DMS 273 treated with DMSO at 0.1 percent for 48 hours (cell line): ENCODE measurements at places on chromosomes 4 and X.

GRCh38 chr4:8427761-8428287 is 12.7 kb downstream of the ACOX3 start:
- DNase-seq, result no peak

DNA sequence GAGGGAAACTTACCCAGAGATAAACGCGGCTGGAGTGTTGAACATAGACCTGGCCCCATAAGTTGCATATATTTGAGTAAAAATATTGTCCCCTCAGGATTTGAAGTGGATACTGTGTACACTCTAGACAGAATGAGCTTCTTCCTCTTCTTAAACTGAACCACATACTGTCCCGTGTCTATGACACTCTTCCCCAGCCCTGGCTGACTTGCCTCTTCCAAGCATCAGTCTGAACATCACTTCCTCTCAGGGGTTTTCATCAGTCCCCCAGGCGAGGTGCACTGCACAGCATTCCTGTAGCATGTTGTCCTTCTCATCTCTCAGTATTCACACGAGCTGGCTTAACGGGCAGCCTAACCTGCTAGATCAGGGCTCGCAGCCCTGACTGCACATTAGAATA is 80.5 kb upstream of the TMEM150C start:
- no peak for DNase-seq

DNA sequence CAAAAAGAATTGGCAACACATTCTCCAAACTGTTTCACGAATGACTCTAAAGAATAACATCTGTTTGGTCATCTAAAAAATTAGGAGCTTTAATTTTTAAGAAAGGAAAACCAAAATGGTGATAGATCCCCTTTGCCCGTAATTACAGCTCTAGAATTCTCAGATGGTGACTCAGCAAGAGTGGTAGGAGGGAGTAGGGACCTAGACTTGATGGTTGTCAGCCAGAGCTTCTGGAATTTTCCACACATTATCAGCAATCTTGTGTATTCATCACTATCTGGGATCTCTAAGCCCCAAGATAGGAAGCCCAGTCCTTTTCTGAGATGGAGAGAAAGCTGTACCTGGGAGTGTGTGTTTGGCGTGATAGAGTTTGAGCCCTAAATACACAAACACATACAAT is 103.9 kb upstream of the RAB40AL start:
- DNase-seq, result no peak

- DNase-seq, result no peak
Observed at GRCh38 chr4:31929676-31930345, 1209.6 kb downstream of the PCDH7 start.

GRCh38 chr4:37890801-37891259 is at the start of gene TBC1D1:
Gene TBC1D1, plus strand, starts transcription at chr4:37891084. Its CDS starts 11,012 bp downstream, at chr4:37902096.
- no peak for DNase-seq

GRCh38 chrX:65985922-65986588 is 53.8 kb downstream of the VSIG4 start:
- peak; percentile 11 for DNase-seq

GRCh38 chr4:182768838-182769237 is 148.3 kb downstream of the DCTD start:
- no peak for DNase-seq

DNA sequence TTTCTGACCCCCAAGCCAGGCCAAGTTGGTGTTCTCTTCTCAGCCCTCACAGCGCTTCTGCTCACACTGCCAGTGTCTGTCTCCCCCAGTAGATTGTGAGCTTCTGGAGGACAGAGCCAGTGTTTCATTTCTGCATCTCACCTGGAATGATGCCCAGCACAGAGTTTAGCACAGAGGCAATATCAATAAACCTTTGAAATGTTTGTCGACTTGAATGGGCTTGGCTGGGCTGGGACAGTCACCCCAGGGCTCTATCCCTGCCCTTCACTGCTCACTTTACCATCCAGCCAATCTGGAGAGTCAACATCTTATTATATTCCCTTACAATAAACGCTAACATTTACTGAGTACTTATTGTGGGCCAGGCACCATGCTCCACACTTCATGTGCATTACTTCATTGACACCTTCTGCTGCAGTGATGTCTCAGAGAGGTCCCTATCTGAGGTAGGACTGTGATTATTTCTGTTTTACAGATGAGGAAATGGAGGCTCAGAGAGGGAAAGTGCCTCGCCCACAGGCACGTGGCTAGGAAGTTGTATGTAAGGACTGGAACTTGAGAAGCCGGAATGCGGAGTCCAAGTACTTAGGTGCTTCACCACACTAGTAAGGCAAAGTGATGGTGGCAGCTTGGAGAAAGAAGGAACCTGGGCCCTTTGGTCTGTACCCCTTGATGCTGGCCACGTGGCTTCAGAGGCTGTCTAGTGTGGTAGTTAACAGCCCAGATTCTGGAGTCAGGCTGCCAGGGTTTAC is 19.5 kb downstream of the EFNB1 start:
- no peak for DNase-seq

- DNase-seq, result no peak
Observed at GRCh38 chrX:151517421-151517820, 46.1 kb upstream of the PASD1 start.

DNA sequence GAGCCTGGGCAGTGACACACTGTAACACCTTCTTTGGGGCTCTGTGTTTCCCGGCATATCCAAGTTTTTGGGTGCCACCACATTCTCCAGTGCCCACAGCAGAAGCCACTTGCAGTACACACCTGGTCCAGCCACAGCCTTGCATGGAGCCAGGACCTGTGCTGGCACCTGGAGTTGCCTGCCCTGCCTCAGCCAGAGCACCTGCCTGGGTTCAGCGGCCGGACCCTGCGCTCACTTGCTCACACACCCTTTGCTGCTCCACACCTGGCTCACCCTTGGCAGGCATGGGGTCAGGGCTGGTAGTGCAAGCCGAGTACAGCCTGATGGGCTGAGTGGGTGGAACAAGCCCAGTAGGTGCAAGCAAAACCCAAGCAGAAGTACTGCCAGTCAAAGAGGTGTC is 1511.1 kb downstream of the TECRL start:
- no peak for DNase-seq

- DNase-seq, result no peak
Observed at GRCh38 chr4:61223385-61223784, 23.3 kb downstream of the ADGRL3 start.

- DNase-seq, result no peak
Observed at GRCh38 chrX:119738742-119739141, 19.6 kb upstream of the SOWAHD start.

- DNase-seq, result no peak
Observed at GRCh38 chr4:14719053-14719452, 283.2 kb upstream of the CPEB2 start.

DNA sequence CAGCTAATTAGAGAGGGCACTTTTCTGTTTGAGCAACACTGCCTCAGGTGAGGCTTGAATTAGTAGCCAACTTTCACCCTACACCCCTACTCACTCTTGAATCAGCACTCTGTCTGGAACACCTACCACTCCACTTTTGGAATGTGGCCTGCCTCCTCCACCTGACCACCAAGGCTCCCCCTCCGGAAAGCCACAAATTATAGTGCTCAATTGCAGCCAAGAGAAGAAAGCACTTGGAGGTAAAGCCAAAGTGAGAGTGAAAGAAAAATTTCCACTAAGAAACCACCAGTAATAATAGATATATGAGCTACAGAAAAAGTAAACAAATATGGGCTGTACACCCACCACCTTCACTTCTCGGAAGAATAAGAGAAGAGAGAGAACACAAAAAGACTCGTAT is 41.1 kb downstream of the PPP3CA start:
- no peak for DNase-seq

DNA sequence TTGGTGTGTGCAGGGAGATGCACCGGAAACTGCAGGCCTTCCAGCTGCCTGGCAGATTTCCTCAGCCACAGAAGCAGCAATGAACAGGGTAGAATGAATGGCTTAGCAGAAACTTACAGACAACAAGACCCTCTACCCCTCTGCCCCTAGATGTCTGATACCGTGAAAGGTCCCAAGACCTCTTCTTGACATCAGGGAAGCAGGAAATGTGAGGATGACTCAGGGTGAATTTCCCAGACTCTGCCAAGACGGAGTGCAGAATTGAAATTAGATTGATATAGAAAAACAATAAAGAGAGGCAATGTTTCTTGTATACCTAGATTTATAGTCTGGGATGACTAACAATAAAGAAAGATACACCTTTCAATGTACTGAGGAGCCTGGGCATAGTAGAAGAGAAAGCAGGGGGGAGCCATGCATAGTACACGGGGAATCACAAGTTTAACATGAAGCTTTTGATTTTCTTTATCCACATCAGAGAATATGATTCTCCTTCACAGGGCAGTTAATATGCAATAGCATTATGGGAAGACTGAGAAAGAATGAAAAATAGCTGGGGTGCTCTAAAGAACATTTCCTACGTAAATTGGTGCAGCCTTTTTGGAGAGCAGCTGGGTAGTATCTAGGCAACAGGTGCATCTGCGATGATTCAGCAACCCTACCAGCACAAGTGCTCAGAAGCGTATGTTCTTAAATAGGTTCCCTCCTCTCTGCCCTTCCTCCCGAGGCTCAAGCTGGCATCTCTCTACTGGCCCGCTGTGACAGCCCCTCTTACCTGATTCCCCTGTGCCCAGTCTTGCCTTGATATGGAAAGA is 18.3 kb upstream of the CXCR3 start:
- peak; percentile 16 for DNase-seq

DNA sequence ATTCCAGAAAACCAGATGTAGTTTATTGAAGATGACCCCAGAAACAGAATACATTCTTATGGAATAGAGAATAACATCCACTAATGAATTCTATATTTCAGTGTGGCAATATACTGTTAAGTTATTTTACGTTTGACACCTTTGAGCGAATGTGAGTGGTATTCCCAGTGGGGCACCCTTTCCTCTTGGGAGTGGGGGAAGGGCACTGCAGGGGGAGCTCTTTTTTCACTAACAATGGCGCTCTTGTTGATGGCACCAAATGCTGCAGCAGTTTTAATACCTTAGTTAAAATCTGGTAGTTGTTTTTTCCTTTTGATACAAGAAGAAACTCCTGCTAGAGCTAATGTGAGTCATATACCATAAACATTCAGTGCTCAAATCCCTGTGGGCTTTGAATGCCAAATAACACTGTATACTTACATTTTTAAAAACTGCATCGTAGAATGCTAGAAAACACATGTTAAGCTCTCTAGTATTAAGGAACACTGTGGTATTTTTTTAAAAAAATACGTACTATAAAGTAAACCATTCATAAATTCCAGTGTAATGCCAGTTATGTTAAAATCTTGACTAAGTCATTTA is 178.5 kb downstream of the DCHS2 start:
- DNase-seq, result no peak

- DNase-seq, result no peak
Observed at GRCh38 chr4:70927502-70928137, 25.5 kb downstream of the MOB1B start.

- peak; percentile 29 for DNase-seq
Observed at GRCh38 chrX:74925225-74926088, at the start of gene NEXMIF. Gene NEXMIF, minus strand, starts transcription at chrX:74925452.

DNA sequence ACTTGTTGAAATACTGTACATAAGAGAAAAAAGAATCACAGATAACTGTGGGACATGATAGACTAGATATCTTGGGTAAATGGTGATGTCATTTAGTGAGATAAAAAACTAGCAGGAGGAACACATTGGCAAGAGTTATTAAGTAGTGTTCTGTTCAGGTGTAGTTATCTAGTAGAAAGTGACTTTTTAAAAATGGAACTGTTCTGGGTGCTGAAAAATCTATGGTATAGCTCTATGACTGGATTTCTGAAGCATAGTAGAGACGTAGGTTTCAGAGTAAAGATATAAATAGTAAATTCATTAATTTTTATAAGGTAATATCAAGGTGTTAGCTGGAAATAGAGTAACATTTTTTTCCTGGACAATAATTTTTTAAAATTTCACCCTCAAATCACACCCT is 225.1 kb upstream of the UGT8 start:
- DNase-seq, result no peak

- DNase-seq, result no peak
Observed at GRCh38 chrX:48683411-48683982, at the start of gene WAS. Gene WAS, plus strand, starts transcription at chrX:48683799. Its CDS starts 55 bp downstream, at chrX:48683854.

- DNase-seq, result no peak
Observed at GRCh38 chrX:12804655-12805054, 13.4 kb downstream of the PRPS2 start.

DNA sequence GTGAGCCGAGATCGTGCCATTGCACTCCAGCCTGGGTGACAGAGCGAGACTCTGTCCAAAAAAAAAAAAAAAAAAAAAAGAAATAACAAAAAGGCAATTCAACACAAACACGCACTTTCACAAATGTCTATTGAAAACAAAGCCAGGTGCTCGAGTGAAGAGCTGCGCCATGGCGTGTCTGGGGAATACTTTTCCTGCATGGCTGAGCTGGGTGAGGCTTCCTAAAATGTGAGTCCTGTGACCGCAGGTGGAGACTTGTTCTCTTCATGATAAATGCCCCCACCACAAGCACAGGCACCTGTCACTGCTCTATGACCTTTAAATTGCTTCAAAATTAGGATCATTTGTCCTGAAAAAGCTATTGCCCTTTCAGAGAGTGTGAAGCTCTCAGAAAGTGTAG is 4.0 kb upstream of the ABLIM2 start:
- no peak for DNase-seq

DNA sequence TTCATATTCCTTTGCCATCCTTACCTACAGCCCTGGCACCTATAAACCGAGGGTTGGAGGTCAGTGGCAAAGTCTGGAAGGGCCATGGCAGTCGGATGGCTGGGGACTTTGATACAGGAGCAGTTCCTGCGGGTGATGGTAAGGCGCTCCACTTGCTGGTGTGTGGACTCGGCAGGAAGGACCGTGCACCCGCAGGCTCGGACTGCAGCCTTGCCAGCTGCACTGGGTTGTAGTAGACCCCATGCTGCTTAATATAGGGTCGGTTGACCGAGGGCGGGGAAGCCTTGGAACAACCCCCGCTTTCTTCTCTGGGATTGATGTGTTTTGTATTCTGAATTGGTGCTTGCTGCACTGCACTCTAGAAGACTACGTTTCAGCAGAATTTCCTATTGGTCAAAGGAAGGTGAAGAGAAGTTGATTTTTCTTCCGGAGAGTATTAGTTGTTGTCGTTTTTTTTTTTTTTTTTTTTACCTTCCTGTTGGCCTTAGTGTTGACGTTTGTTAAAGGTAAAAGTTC is 638 bp downstream of the BLTP1 start:
- DNase-seq, result peak; percentile 3

GRCh38 chrX:14506866-14507265 is 22.5 kb upstream of the GLRA2 start:
- DNase-seq, result no peak

DNA sequence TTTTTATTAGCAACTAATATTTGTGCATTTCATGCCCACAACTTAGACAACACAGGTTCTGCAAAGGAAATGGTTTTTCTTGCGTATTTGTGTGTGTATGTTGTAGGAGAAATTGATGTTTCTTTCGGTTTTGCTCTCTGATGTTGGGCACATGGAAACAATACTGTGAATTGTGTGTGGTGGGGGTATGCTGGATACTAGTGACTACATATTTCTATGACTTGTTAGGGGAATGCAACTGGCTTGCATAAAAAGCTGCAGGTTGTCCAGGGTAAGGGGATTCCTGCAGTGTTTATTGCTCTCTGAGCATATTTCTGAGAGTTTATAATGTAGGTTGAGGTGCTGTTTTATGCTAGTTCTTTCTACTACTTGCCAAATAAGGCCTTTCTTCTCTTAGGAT is 11.6 kb downstream of the DLG3 start:
- DNase-seq, result no peak
